ENCODE measurements at places on chromosomes 2 and 18. TPM values are rescaled to one million over a fixed set of nuclear protein-coding genes. Genes with fewer than 3 reads are reported as not detected.

DNA sequence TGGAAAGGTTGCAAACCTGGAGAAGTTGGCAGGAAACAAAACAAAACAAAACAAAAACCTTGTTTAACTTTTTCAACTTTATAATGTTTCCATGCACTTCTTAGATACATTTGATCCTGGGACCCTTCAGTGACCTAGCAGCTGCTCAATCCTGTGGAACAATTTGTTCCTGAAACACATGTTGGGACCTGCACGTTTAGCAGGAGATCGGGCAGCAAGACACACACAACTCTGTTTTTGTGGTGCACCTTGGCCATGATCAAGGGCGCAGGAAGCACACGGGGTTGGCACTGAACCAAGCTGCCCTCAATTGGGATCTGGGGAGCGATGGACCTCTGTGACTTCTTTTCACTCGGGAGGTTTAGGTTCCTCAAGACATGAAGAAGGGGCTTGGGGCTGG lies 268.7 kb downstream of the LOXHD1 start:
- no peak for ATAC-seq

- no peak for ATAC-seq
Measured at GRCh38 chr18:23122334-23123229, 12.7 kb upstream of the CABLES1 start.

DNA sequence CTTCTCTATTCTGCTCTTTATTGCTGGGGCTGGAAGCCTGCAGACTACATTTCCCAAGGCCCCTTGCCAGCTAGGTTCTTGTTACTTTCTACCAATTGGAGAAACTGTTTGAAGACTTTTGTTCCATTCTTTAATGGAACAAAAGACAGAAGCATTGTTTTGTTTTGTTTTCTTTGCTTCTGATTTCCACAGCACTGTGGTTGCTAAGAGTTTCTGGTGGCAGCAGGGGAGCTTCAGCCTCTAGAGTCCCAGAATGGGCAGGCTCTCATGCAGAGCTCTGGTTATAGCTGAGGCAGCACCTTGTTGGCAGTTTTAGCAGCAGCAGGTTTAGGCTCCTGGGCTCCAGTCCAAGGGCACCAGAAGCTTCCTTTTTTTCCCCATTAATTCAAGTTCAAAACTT lies 234.3 kb downstream of the ETAA1 start:
- no peak for ATAC-seq

DNA sequence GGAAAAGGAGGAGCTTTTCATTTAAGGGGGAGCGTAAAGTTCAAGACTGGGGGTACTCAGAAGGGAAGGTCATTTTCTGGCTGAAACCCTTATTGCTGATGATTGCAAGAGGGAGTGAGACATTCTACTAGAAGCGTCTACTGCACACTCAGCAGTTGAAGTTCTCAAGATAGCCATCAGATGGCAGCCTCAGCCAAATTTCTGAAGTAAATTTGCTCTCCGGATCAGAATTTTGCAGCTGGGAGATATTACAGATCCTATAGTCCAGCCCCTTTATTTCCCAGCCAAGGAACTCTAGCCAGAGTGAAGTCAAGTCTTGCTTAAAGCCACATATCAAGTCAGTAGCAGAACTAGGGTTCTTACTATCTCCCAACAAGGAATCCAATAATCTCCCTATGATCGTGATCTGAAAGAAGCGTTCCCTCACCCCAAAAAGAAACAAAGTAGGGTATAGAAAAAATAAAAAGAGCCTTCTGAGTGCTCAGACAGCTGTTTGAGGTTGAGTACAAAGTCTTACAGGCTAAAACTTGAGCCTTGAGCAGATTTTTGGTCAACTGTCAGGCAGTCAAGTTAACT lies 24.0 kb downstream of the RAX start:
- peak; percentile 99 for ATAC-seq

KLHL41 gene
- 0.91 TPM for total RNA-seq

GRCh38 chr2:236824836-236825235 lies 255.2 kb downstream of the ACKR3 start:
- ATAC-seq = no peak

DNA sequence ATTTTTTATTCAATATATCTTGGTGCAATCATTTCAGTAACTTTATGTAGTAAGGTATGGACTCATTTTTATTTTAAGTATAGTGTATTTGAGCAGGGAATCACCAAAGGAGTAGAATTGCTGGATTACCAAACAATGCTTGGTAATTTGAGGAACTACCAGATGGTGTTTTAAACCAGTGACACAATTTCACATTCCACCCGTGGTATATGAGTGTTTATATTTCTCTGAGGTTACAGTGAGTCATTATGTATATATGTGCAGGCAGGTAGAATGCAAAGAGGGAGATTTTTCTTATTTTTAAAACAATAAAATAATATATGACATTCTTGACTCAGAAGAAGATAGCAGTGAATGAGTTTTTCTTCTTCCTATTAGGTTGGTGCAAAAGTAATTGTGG lies 596.9 kb downstream of the DCC start:
- no peak for ATAC-seq

GRCh38 chr2:105783972-105784371 lies 39.3 kb downstream of the NCK2 start:
- ATAC-seq = no peak

GRCh38 chr2:32611366-32611765 lies 16.5 kb upstream of the TTC27 start:
- ATAC-seq = no peak
